ENCODE measurements at places on chromosomes 6 and 20. TPM values are rescaled to one million over a fixed set of nuclear protein-coding genes. Genes with fewer than 3 reads are reported as not detected.

The BMP5 gene
- total RNA-seq = under 0.01 TPM

The MAK gene
- total RNA-seq = under 0.01 TPM

The CTAGE9 gene
- not detected for total RNA-seq

The DLK2 gene
- total RNA-seq = 0.90 TPM

The NUS1 gene
- total RNA-seq = 11.8 TPM

The ABHD16B gene
- total RNA-seq = not detected

- DNase-seq = no peak
Measured at GRCh38 chr20:44018942-44019637, 104.4 kb downstream of the TOX2 start.

- DNase-seq = no peak
Measured at GRCh38 chr20:7866285-7866684, 74.0 kb downstream of the HAO1 start.

DNA sequence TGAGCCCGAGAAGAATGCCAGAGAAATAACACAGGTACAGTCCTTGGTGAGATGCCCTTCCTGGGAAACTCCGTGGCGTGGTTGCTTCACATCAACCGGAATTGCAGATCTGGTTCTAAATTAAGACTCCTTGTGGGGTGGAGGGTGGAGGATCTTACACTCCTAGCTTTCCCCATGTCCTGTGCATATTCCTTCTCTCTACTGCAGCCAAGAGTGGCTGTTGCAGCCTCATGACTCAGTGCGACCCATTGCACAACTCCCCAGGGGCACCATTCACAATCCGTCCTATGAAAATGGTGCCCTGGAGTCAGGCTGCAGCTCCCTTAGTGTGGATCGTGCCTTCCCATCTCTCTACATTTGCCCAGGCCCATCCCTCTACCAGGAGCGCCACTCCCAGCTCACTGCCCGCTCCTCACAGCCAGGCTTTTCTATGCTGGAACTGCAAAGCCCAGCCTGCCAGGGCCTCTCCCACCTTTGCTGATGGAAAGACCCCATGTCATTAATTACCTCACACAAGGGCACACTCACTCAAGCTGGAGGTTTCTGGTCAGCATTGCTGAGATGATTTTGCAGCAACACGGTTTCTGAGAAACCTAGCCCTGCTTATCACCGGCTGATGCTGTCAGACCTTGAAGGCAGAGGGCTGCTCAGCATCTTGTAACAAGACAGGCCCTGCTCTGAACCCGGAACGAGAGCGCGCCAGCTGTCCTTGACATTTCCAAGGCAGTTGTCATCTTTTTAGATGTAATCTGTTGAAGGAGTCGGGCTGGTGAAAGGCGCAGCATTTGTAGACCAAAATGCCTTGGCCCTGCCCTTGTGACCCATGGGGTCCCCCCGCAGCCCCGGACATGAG is 39.7 kb downstream of the SIRPA start:
- peak; percentile 78 for DNase-seq

DNA sequence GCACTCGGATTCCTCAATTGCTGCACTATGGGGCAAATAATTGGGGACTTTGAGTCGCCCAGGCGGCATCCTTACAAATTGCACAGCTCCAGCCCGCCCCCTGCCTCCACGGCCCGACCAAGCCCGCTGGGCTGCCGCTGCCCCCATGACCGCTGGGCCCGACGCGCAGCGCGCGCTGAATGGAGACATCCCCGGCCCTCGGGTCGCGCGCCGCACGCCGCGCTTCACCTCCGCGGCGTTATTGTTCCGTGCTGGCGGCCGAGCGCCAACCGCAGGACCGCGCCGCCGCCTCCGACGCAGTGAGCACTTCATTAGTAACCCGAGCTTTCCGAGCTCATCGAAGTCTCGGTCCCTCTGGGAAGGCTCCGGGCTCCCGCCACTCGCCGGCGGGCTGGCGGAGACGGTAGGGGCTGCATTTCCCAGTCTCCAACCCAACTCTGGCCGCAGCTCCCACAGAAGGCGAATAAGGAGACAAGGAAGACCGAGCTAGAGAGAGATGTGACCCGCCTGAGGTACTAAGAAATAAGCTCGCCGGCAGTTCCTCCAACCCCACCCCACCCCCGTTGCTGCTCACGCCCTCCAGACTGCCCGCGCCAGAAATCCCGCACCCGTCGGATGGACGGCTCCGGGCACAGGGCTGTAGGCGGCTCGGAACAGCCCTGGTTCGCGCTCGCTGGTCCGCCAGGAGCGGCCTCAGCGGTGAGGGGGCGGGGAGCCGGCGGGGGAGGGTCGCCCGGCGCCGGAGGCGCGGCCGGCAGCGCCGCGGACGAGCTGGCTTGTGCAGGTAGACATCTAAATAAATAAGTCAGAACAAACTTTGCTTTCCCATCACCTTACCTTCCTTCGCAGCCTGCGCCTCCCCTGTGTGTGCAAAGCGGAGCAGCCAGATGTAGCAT is 703 bp downstream of the EPHA7 start:
- no peak for DNase-seq

- peak; percentile 42 for DNase-seq
Measured at GRCh38 chr20:39822667-39823066, 860.5 kb downstream of the DHX35 start.

DNA sequence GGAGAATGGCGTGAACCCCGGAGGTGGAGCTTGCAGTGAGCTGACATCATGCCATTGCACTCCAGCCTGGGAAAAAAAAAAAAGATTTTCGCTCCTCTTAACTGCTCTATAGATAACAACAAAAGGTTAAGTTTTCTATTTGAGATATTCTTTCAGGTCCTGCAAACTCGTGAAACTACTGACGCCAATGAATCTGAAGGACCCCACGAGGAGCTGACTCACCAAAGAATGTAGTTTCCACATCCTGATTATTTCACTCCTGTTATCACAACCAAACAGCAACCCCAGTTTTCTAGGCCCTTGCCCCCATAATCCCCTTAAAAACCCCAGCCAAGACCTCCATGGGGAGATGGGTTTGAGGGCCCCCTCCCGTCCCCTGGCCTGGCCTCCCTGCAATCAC is 58.7 kb downstream of the OTOR start:
- peak; percentile 39 for DNase-seq

GRCh38 chr6:96702626-96703025 is 134.7 kb downstream of the GPR63 start:
- no peak for DNase-seq

DNA sequence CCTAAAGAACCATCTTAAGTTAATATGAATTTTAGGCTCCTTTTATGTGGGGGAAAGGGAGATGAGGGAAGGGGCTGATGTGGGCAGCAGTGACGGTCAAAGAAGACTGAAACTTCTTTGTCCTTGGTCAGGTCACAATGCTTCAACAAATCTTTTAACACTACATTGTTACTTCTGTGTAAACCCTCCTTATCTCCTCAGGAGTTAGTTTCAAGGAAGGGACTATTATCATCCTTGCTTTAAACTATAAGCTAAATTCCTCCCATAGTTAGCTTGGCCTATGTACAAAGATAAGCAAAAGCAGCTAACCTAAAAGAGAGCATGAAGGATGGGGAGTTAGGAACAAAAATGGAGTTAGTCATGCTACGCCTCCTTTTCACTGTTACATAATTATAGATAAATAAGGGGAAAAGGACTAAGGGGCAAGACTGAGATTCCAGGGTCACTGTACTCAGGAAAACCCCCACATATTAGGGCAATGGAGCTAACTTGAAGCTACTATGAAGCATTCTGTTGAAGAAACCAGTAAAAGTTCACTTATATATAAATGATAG is 172.7 kb upstream of the RUNX2 start:
- no peak for DNase-seq

DNA sequence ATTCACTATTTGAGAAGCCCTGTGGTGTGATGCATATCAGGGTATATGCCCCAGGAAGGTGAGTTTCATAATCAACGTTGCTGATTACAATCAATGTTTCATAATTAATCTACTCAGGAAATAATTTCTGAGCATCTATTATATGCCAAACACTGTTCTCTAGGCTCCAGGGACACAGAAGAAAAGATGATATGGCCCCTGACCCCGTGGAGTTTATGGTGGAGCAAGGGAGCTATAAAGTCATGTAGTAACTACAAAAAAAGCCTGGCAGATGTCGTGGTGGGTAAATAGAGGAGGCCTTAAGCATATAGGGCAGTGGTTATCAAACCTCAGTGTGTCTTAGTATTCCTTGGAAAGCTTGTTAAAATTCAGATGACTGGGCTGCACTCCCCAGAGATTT is 40.1 kb upstream of the BCAS1 start:
- no peak for DNase-seq

DNA sequence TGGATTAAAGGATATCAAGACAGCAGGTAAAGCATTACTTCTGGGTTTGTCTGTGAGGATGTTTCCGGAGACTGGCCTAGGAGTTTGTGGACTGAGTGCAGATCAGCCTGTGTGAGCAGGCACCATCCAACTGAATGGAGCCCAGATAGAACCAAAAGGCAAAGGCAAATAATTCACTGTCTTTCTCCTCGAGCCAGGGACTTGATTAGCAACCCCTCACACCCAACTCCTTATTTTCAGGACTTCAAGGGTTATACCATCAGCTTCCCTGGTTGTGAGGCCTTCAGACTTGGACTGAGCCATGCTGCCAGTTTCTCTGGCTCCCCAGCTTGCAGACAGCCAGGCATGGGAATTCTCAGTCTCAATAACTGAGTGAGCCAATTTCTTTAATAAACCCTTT is 19.3 kb downstream of the PSMB1 start:
- DNase-seq = no peak

DNA sequence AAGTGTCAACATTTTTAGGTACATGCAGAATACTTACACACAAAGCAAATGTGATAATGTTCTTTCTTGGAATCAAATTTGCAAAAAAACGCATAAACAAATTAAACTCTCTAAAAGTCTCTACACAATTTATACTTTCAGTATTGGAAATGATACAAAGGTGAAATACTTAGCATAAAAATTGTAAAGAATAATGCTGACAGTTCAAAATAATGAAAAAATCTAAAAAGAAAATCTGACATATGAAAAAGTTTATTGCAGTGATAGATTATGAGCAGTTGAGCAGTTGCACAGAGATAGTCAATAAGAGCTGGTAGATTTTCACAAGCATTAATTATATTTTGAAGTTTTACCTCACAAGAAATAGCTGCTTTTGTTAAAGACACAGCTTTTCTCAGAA is 1176.4 kb upstream of the EYS start:
- DNase-seq = no peak

Data from IMR-90 (cell line).